Uterus (tissue), 4 donors: ENCODE measurements at places on chromosomes 4 and X. TPM values are rescaled to one million over a fixed set of nuclear protein-coding genes. Genes with fewer than 3 reads are reported as not detected.

Gene SYNPO2
- 144 TPM for total RNA-seq

Gene CFAP99
- not detected for total RNA-seq

Gene GNL3L
- 8.5 TPM for total RNA-seq

Gene PNMA5
- total RNA-seq: 0.07 TPM
